ENCODE measurements at places on chromosomes 11 and 22. TPM values are rescaled to one million over a fixed set of nuclear protein-coding genes. Genes with fewer than 3 reads are reported as not detected.

The PLEKHA7 gene
- 41.4 TPM for polyA plus RNA-seq

The ASCL2 gene
- polyA plus RNA-seq, result 1.7 TPM

The OR6A2 gene
- not detected for polyA plus RNA-seq

The ADM2 gene
- polyA plus RNA-seq, result 3.6 TPM

The GLYAT gene
- not detected for polyA plus RNA-seq

The MS4A2 gene
- 0.08 TPM for polyA plus RNA-seq

The MMP1 gene
- 1.3 TPM for polyA plus RNA-seq

The MS4A3 gene
- not detected for polyA plus RNA-seq

The ZNF70 gene
- 0.40 TPM for polyA plus RNA-seq

The PDE2A gene
- polyA plus RNA-seq, result 6.9 TPM

The GAL3ST1 gene
- 0.14 TPM for polyA plus RNA-seq

The FOLR1 gene
- 0.94 TPM for polyA plus RNA-seq

Data from esophagus (tissue), 2 donors.